ENCODE measurements at places on chromosomes 16 and 17.

DNA sequence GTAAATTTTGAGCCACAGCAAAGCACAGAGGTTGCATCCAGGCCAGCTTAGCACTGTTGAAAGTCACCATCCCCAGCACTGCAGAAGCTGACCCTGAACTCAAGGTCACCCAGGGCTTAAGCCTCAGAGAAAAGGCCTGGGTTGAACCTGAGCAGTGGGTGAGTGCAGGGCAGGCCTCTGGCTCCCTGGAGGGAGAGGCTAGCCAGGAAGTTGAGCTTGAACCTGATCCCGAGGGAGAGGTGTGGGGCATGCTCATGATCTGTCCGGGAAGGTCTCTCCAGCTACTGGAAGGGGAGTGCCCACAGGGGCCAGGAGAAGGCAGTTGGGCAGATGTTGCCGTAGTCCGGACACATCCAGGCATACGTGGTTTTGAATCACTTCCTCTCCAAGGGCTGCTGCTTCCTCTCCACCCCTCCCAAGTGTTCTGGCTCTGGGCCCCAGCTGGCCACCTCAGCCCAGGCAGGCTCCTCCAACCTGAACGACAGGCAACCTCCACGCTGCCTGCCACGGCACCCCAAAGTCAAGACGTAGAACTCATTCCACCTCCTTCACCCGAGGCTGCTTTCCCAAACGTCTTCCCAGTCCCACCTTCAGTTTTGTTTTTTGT lies 18.4 kb downstream of the CARHSP1 start:
- DNase-seq, result no peak

- no peak for DNase-seq
These were observed 17.8 kb downstream of the UTS2R start for GRCh38 chr17:82389379-82389778.

DNA sequence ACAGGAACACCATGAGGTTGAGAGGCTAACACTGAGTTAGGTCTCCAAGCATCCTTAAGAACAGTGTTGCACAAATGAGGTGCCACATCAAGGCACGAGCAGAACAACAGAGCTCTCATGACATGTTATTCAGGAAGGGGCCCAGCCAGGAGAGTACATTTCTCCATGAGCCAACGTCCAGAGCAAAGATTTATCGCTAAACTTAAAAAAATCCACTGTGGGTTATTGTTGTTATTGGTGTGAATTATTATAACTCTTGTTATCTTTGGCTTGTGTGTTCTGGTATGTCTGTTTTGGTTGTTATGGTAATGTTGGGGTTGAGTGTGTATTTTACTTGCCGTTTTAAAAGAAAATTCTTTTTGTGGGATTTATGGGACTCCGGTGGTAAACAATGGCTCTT lies 68.9 kb upstream of the MSI2 start:
- DNase-seq, result no peak

- no peak for DNase-seq
These were observed 36.5 kb downstream of the CYTH1 start for GRCh38 chr17:78745407-78746088.

- DNase-seq, result no peak
These were observed 45.9 kb upstream of the KCNJ16 start for GRCh38 chr17:70028978-70029767.

- no peak for DNase-seq
These were observed 8.2 kb downstream of the CORO6 start for GRCh38 chr17:29614349-29615047.

DNA sequence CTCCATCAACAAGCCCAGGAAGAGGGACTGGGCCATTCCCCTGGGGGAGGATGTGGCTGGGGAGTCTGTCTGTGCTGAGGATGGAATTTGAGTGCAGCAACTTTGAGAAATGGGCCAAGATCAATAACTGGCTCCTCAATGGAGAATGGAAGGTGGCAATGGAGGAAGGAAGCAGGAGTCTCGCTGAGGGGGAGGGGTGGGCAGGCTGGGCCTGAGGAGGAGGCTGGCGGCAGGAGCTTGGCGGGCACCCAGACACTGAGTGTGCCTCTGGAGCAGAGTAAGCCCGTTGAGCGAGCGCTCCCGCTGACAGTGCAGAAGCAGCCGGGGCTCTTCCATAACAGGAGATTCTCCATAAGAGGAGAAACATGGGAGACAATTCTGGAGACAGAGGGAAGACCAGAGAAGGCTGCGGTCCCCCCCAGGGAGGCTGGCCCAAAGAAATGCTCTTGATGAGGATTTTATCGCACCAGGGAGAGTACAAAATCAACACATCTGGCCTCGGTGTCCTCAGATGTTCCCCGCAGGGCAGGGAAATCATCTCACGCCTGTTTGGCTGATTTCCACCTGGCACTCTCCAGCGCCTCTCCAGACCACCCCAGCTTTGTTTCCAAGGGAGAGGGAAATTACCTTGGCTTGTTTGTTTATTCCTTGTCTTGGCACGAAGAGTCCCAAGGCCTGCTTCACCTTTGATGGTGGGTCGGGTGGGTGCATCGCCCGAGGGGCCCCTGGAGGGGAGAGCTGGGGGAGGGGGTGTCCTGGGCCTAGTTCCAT lies 2.8 kb upstream of the MMP15 start:
- no peak for DNase-seq

Data from stimulated activated CD4-positive, alpha-beta T cell treated with anti-CD3 and anti-CD28 coated beads, Interleukin-1b, Interleukin-23, amount 100 ng/mL, for 4 hours (primary cell).